Kidney capillary endothelial cell (primary cell): ENCODE measurements at places on chromosomes 1 and 21.

GRCh38 chr1:39943471-39944290 lies 11.3 kb upstream of the MFSD2A start:
- no peak for DNase-seq

- no peak for DNase-seq
Measured at GRCh38 chr1:185517808-185518419, 200.9 kb upstream of the IVNS1ABP start.

- DNase-seq: no peak
Measured at GRCh38 chr1:207670192-207670591, 25.3 kb downstream of the CR1L start.

GRCh38 chr1:83958704-83959103 lies 40.2 kb downstream of the TTLL7 start:
- DNase-seq: no peak

GRCh38 chr1:202122639-202123335 lies at the start of gene GPR37L1:
Gene GPR37L1 (plus strand): TSS chr1:202122917. CDS start chr1:202122964, 47 bp downstream.
- DNase-seq: peak; percentile 40

- no peak for DNase-seq
Measured at GRCh38 chr1:202579806-202580205, 130.4 kb downstream of the SYT2 start.

DNA sequence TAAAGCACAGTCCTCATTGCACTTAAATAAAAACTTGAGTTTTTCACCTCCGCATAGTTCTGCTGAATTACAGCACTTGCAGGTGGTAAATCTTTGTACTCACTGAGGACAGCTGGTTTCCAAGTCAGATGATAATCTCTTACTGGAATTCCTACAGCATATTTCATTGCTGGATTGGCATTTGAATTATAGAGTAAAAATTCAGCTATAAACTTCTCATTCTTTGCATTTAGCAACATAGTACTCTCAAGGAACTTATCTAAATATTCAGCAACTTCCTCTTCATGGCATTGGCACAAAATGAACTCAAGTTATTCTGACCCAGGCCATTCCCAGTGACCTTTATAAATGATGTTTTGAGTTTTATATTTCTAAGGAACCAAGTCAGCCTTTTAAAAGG lies 23.4 kb downstream of the GORAB start:
- DNase-seq: no peak

- peak; percentile 25 for DNase-seq
Measured at GRCh38 chr1:33137800-33138199, 44.0 kb downstream of the TRIM62 start.

DNA sequence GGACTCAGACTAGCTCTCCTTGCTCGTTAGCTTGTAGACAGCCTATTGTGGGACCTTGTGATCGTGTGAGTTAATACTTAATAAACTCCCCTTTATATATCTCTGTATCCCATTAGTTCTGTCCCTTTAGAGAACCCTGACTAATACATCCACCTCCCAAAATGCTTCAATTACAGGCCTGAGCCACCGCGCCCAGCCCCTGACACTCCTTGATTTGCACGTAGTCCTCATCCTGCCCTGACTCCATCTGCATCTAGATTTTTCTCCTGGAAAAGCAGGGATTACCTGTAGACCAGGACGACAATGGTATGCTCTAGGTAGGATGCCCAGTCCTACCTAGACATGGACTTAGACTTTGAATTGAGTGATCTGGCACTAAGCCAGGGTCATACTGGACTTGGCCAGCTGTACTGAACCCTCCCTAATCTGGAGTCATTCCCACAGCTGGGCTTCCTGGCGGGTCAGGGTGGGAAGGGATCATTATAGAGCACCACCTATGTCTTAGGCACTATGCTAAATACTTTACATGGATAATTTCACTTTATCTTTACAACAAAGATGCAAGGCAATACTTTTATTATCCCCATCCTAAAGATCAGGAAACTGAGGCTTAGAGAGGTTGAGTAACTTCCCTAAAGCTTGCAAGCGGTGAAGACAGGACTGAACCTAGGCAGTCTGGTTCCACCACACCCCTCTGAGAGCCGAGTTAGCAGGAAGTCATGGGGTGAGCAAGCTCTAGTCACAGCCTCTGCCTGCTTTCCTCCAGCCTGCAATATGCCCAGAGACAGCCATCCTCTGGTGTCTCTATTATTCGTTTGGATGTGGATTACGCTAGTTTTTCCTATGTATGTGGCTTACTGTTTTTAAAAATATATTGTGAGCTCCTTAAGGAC lies 89.4 kb downstream of the DTL start:
- peak; percentile 58 for DNase-seq

DNA sequence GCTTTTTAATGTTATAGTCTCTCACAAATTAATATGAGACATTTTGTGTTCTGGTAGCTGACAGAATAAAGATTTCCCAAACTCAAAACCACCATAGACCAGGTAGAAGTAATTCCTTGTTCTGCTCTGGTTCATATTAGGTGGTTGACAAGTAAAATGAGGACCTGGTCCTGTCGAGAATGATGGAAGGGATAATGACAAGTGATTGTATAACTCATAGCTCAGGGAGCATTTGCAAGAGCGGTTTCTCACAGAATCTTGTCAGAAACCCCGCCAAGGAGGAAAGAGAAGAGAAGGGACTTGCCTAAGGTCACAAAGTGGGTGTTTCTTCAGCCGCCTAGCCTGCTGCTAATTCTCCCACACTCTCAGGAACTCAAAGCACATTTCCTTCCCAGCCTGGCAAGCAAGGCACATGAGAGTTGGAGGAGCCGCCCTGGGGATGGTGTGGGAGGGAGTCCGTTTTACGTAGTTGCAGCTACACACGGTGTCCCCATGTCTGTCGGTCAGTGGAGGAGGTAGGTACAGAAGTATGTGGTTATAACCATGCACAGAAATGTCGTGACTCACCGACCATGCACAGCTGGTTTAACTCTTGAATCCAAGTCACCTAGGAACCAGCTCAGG lies 46.5 kb downstream of the SAMD13 start:
- no peak for DNase-seq

DNA sequence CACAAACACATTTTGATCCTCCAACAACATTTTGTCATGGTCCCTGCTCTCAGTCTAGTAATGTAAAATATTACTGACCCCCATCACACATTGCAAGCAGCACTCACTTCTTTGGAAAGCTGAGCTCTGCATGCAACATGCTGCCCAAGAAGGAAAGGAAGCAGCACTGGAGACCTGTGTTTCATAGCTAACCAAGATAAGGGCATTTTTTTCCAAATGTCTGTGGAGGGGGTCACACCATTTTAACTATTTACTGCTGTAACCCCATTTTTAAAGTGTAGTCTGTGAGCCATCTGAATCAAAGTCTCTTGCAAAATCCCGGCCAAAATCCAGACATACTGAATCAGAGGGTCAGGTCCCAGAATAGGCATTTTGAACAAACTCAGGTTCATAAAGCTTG lies 4.5 kb upstream of the RASSF5 start:
- DNase-seq: no peak

DNA sequence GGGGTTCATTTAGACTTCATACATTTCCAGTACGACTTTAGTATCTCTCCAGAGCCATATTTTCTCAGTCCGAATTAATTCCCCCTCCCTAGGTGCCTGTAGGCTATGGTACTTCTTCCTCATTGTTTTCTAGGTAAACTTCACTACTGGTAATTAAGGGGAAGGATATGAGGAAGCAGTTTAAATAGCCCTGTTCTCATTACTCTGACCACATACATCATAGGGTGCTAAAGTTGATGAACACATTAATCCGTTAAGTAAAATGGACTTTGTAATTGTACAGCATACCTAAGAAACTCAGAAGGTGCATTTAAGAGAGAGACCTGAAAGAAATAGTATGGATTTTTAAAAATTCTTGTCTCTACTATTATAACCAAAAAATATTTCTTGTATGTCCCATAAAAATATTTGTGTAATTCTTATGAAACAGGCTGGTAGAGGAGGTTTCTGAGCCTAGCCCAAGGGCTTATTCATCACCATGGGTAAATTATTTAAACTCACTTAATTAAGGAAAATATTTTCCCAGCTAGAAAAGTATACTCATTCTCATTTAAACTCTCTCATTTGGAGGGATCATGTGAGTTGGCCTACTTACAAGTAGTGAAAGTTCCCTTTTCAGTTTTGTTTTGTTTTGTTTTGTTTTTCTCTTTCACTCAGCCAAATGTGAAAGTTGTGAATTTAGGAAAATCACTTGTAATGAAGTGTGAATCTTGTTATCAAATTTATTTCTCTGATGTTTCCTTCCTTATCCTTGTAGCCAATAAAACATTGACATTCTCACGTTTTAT lies 2.0 kb downstream of the PRMT6 start:
- DNase-seq: no peak

DNA sequence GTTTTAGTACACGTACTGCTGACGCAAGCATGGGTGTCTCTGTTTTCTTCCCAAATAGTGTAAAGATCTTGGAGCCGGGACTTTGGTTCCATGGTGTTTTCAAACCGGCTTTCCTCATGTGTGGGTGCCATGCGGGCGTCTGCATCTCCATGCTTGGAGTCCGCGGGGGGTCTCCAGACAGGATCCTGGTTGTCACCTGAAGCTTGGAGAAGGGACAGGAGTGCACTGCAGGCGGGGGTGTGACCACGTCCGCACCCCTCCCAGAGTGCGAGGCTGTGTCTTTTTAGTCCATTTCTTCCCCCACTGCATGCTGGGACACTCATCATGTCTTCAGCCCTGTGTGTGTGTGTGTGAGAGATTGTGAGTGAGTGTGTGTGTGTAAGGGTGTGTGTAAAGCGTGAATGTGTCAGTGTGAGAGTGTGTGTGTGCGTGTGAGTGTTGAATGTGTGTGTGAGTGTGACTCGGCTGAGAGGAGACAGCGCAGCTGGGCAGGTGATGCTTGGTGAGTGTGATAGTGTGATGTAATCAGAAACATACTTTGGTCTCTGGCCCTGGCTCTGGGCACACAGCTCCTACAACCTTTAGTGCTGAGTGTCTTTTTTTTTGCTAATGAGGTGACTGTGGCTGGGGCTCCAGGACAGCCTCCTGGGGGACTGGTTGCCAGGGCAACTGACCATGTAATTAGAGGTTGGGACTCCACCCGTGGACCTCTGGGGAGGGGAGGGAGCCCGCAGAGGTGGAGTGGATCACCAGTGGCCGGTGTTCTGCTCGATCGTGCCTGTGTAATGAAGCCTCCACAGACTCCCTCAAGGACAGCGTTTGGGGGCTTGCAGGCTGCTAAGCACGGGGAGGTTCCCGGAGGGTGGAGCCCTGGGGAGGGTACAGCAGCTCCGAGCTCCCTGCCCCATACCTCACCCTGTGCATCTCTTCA lies 55.1 kb downstream of the AGPAT3 start:
- no peak for DNase-seq

- DNase-seq: peak; percentile 0
Measured at GRCh38 chr1:4375812-4376211, 278.6 kb upstream of the AJAP1 start.

DNA sequence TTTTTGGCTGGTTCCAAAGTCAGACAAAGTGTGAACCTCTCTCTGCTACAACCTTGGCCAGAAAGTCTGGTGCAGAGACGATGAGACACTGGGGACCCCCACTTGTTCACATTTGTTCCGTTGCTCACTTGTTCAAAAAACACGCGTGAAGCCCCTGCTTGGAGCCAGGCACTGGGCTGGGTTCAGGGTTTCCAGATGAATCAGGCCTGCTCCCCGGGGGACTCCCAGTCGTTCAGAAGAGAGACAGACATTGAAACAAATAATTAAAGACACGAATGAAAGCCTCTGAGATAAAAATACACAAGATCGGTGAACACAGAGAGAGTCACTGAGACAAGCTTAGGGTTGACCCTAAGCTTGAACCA lies 101.5 kb upstream of the RUNX3 start:
- DNase-seq: no peak

- DNase-seq: no peak
Measured at GRCh38 chr1:41728403-41729202, 190.1 kb downstream of the HIVEP3 start.

- no peak for DNase-seq
Measured at GRCh38 chr1:27015260-27015659, 2.6 kb upstream of the TENT5B start.

DNA sequence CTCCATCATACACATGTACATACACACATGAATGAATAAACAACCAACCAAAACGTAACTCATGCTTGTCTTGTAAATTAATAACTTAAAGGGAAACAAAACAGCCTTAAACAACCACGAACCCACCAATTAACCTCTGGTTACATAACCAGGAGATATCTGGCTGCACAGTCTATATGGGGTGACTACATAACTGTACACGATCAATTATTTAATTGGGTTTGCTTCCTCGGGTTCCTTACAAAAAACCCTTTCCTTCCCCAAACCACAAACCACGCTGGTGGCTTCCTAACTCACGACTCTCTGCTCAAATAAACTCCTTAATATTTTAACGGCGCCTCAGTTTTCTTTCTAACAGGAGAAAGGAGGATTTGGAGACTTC lies 744 bp downstream of the ZNF670 start:
- peak; percentile 12 for DNase-seq

GRCh38 chr1:145878724-145879123 lies 6.9 kb downstream of the ANKRD35 start:
- DNase-seq: no peak

GRCh38 chr1:162710345-162710744 lies 78.1 kb downstream of the DDR2 start:
- DNase-seq: no peak

GRCh38 chr1:116775116-116775752 lies 21.0 kb downstream of the CD2 start:
- no peak for DNase-seq

GRCh38 chr1:18962121-18962721 lies 5.7 kb upstream of the IFFO2 start:
- DNase-seq: no peak

DNA sequence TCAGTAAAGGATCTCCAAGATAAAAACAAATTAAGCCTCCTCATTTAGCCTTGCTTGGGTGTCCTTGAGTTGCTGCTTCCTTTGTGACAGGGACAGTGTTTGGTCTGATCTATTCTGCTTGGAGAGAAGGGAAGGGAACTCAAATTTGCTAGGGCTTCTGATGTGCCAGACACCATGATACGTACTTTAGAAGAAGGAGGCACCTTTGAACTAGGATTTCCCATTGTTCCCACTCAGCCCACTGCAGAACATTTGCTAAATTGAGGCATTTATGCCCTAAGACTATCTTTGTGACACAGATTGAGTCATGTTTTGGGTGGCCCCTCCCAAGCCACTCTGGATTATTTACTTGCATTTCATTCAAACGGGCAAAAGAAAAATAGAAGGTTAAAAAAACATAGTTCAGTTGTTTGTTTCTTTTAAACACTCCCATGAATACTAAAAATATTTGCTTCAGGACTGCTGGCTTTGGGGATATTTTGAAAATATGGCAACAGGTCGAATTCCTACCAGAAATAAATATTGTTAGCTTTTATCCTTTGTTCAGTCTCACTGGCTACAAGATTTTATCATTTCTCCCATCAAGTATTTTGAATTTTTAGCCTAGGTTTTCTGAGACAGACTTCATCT lies 81.9 kb upstream of the WLS start:
- DNase-seq: peak; percentile 11

- DNase-seq: no peak
Measured at GRCh38 chr21:38376235-38376634, 119.4 kb downstream of the KCNJ15 start.

- no peak for DNase-seq
Measured at GRCh38 chr1:78668427-78668826, 18.8 kb downstream of the IFI44 start.

DNA sequence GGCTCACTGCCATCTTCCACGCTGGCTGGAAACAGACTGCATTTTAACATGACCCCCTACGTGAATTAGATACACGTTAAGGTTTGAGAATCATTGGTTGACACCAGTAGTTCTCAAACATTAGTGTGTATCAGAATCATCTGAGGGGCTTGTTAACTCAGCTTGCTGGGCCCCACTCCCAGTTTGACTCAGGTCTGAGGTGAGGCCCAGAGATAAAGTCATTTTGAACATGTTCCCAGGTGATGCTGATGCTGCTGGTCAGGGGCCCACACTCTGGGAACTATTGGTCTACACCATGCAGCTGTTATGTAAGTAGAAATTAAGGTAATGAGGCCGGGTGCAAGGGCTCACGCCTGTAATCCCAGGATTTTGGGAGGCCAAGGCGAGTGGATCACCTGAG lies 1.3 kb downstream of the LSM10 start:
- DNase-seq: no peak
